ENCODE measurements at places on chromosomes 7 and 10.

GRCh38 chr7:82152858-82153257 is 290.7 kb downstream of the CACNA2D1 start:
- no peaks in the 10 kb centered on the region for H3K4me1 ChIP-seq
- H3K36me3 ChIP-seq: no peaks in the 10 kb centered on the region
- no peak for DNase-seq

DNA sequence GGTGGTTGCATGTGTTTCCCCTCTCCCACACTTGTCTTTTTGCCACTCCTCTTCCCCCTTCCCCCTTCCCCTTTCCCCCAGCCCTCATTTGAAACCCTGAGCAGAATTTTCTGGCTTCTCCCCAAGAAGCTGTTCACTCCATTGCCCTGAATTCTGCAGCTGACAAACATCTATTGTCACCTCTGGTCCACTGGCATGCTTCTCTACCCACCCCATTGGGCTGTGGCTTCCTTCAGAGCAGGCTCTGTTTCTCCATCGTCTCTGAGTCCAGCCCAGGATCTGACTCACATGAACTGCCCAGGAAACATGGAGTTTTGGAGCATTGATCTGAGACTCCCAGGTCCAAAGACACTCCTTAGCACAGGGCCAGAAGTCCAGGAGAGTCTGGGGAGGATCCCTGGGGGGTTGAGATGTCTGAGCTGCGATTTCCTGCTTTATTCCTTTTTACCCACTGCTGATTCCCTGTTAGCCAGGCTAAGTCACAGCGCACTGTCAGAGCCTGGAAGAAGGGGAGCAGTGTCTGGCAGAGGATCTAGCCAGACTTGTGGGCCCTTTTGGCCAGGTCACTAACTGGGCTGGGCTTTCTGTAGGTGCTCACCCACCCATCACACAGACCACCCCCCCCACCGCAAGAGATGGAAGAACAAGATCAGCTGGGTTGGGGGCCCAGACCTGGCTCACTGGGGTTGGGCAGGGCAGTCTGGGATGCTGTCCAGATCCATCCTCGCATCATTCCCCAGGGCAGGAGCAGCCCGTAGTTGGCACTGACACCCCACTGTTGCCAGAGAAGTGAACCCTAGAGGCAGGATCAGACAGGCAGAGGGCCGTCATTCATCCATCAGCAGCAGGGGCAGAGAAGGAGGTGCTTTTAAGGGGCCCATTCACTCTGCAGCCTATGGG is 3.5 kb downstream of the CHAT start:
- no peak overlapping the region for H3K4me3 ChIP-seq
- H3K4me1 ChIP-seq: no peaks in the 10 kb centered on the region
- DNase-seq: no peak
- no peak overlapping the region for H3K27ac ChIP-seq

DNA sequence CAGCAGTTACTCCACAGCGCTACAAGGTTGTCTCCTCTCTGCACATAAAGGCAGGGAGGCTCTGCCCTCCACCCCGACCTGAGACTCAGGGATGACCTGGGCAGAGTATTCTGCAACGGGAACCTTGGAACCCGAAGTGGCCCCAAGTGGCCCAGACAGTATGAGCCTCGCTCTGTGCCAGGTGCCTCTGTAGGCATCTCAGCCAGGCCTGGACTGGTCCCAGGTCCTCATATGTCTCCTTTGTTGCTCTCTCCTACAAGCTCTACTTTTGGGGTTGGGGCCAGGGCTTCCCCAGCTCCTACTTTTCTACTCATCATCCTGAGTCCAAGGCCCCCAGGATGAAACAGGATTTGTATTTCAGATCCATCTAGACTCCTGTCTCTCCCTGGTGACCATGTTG is 241.5 kb upstream of the PRSS1 start:
- H3K27ac ChIP-seq: no peak overlapping the region
- H3K4me1 ChIP-seq: peaks cover 10% of the 10 kb centered on the region
- no peak for DNase-seq
- H3K27me3 ChIP-seq: no peaks in the 10 kb centered on the region
- H3K36me3 ChIP-seq: no peaks in the 10 kb centered on the region

DNA sequence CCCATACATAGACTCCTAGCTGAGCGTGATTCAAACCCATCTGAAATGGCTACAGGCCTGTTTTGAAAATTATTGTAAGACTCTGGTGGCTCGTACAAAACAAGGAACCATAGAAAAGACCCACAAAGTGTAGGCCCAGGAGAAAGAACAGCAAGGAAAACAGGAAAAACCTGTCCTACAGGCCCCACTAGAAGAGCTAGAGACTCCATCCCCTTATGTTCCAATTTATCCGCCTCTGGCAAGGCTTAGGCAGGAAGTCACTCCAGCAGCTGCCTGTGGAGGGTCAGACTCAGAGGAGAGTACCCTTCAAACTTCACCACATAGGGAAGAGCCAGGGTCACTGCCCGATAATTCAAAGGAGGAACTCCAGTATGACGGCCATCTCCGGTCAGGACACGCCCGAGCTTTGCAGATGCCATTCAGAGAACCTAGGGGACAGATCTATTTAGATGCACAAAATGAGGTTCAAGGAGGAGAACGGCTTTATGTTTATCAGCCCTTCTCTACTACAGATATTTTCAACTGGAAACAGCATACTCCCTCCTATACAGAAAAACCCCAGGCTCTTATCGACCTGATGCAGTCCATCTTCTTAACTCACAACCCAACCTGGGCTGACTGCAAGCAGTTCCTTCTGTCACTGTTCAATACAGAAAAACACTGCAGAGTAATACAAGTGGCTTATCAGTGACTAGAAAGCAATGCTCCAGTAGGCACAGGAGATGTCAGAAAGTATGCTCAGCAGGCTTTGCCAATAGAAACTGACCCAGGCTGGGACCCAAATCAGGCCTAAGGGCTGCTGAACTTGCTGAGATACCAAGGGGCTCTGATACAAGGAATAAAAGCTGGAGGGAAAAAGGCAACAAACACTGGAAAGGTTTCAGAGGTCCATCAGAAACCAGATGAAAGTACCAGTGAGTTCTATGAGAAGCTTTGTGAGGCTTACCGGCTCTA is 8.6 kb upstream of the ZNF33B start:
- no peaks in the 10 kb centered on the region for H3K4me1 ChIP-seq
- no peak for DNase-seq
- H3K36me3 ChIP-seq: no peaks in the 10 kb centered on the region
- no peaks in the 10 kb centered on the region for H3K27me3 ChIP-seq

GRCh38 chr7:92841192-92841591 is 4.8 kb upstream of the CDK6 start:
- no peak overlapping the region for H3K4me3 ChIP-seq
- H3K27ac ChIP-seq: no peak overlapping the region
- no peaks in the 10 kb centered on the region for H3K27me3 ChIP-seq
- H3K4me1 ChIP-seq: no peaks in the 10 kb centered on the region

GRCh38 chr7:30984359-30985107 is 20.8 kb downstream of the GHRHR start:
- H3K4me3 ChIP-seq: no peak overlapping the region
- no peaks in the 10 kb centered on the region for H3K36me3 ChIP-seq
- no peaks in the 10 kb centered on the region for H3K4me1 ChIP-seq
- no peaks in the 10 kb centered on the region for H3K27me3 ChIP-seq
- no peak overlapping the region for H3K27ac ChIP-seq

- DNase-seq: no peak
- no peak overlapping the region for H3K4me3 ChIP-seq
- no peaks in the 10 kb centered on the region for H3K27me3 ChIP-seq
- no peaks in the 10 kb centered on the region for H3K36me3 ChIP-seq
Measured at GRCh38 chr7:141928845-141929195, 12.6 kb downstream of the OR9A4 start.

DNA sequence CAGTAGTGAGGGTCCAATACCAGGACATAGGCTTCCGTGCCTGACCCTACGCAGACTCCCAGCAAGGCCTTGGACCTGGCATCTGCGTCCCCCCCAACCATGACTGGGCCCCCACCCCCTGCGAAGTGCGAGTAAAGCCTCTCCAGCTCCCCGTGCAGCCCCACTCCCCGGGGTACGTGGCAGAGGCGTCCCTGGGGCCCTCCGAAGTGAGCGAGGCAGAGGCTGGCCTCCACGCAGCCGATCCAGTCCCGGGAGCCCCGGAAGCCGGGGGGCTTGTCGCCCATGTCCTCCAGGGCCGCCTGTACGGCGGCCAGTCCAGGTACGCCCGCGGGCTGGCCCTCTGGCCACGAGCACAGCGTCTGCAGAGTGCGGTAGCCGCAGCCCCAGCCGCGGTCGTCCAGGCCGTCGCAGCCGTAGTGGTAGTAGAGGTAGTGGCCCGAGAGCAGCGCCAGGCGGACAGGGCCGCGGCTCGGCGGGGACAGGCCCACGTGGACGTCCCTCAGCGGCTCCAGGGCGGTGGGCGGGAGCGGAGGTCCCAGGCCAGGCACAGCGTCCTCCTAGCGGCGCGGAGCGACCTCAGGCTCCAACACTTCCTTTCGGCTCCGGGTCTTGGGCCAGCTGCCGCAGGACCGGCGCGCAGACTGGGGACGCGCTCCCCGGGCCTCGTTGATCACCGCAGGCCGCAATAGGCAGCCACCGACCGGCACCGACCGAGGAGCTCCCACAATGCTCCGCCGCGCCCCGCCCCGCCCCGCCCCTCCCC is at the start of gene UFSP1:
TSS of gene UFSP1 (minus strand) at position 728 of the 763 bp plus-strand sequence. CDS start at position 284, 444 bp downstream.
- H3K4me3 ChIP-seq: peak within 1 kb of the TSS; percentile 78
- no peaks in the 10 kb centered on the region for H3K36me3 ChIP-seq
- no peaks in the 10 kb centered on the region for H3K27me3 ChIP-seq
- H3K27ac ChIP-seq: peak within 1 kb of the TSS; percentile 85
- H3K4me1 ChIP-seq: peaks cover 35% of the 10 kb centered on the region

- no peak overlapping the region for H3K27ac ChIP-seq
- DNase-seq: no peak
- H3K4me3 ChIP-seq: no peak overlapping the region
Measured at GRCh38 chr7:128350708-128351295, 7.1 kb upstream of the RBM28 start.

DNA sequence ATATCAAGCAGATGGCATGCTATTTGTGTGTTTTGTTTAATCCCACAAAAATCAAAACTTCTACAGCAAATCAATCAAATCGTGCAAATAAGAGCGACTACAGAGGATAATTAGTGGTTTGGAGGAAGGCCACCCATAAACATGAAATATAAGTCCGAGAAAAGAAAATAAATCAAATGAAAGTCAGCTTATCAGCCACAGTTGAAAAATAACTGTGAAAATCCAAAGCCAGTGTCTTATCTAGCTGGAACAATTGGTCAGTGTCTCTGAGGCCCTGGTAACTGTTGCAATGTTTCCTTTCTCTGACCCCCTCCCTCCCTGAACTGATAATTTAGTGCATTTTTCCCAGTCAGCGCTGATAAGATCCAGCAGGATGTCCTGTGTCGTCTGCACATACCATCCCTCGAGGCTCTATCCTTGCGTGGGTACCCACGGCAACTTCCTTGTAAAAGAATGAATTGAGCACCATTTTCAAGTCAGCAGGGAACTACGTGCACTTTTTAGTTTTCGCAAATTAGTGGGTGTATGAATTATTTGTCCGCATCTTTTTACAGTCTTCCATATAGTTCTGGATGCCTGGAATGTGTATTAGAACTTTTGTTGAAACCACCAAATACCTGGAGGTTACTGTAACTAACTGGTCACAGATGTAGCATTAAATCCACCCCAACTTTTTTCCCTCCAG is 10.8 kb upstream of the JCAD start:
- no peaks in the 10 kb centered on the region for H3K27me3 ChIP-seq
- no peak overlapping the region for H3K4me3 ChIP-seq
- no peaks in the 10 kb centered on the region for H3K4me1 ChIP-seq

DNA sequence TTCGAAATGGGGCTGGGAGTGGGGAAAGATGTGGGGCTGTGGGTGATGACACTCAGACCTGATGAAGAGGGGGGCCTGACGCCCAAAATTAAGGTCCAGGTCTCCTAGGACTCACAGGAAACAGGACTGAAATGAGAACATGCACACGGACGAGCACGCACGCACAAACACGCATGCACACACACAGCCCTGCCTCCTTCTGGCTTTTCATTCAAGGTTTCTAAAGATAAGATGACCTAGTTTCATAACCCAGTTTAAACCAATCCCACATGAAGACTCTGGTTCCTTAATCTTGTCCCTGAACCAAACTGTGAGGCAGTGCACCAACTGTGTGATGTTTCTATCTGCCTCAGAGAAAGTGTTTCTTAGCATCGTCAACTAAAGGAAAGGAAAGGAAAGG is 162.0 kb downstream of the DGKI start:
- H3K27ac ChIP-seq: no peak overlapping the region
- H3K4me1 ChIP-seq: no peaks in the 10 kb centered on the region
- no peaks in the 10 kb centered on the region for H3K36me3 ChIP-seq
- no peak for DNase-seq
- H3K4me3 ChIP-seq: no peak overlapping the region

DNA sequence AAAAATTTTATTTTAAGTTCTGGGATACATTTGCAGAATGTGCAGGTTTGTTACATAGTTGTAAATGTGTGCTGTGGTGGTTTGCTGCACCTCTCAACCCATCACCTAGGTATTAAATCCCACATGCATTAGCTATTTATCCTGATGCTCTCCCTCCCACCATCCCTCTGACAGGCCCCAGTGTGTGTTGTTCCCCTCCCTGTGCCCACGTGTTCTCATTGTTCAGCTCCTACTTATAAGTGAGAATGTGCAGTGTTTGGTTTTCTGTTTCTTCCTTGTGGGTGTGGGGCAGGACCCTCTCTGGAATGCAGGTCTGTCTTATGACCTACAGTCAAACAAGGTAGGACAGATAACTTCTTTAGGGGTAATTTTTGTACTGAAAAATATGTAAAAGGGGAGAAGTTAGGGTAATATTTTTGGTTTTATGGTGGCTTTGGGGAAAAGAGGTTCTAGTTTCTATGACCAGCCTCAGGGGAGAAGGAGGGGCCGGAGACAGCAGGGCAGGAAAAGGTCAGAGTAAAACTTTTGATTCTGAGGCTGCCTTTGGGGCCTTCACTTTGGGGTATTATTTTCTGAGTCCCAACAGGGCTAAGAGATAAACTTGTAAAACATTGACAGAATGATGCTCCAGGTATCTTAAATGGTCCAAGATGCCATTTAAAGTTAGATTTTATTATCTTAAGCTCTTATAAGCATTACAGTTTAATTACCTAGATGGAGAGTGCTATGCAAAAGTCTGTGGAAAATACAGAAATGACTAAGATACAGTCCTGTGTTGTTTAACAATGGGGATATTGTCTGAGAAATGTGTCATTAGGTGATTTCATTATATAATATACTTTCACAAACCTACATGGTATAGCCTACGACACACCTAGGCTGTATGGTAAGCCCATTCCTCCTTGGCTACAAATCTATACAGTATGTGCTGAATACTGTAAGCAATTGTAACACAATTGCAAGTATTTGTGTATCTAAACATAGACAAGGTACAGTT is 354.8 kb downstream of the ABCA13 start:
- H3K36me3 ChIP-seq: no peaks in the 10 kb centered on the region
- H3K27ac ChIP-seq: no peak overlapping the region
- H3K27me3 ChIP-seq: no peaks in the 10 kb centered on the region
- no peak overlapping the region for H3K4me3 ChIP-seq

GRCh38 chr10:91550021-91550420 is 82.8 kb downstream of the PPP1R3C start:
- H3K36me3 ChIP-seq: no peaks in the 10 kb centered on the region
- H3K27ac ChIP-seq: no peak overlapping the region
- no peak for DNase-seq
- H3K4me1 ChIP-seq: no peaks in the 10 kb centered on the region
- H3K27me3 ChIP-seq: no peaks in the 10 kb centered on the region

Measured in Peyer's patch (tissue), 4 donors.